ENCODE measurements at places on chromosomes 7 and 10. TPM values are rescaled to one million over a fixed set of nuclear protein-coding genes. Genes with fewer than 3 reads are reported as not detected.

GRCh38 chr7:129095258-129095657 is 40.3 kb upstream of the TNPO3 start:
- no peak for DNase-seq

DNA sequence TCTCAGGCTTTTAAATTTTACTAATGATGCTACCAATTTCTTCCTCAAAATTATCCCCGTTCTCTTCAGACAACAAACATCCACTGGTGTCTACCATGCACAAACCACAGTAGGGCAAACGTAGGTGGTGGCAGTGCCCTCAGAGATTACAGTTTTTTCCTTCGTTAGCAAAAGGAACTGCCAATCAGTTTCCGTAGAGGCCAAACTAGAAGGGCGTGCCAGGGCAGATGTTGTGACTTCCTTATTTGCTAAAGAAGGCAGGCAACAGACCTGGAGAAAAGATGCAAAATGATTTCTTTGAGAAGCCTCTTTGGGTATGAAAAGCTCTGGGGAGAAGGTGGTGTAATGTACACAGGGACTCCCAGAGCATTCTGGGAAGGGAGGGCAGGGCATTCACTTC is 7.6 kb upstream of the FAM180A start:
- DNase-seq: no peak

DNA sequence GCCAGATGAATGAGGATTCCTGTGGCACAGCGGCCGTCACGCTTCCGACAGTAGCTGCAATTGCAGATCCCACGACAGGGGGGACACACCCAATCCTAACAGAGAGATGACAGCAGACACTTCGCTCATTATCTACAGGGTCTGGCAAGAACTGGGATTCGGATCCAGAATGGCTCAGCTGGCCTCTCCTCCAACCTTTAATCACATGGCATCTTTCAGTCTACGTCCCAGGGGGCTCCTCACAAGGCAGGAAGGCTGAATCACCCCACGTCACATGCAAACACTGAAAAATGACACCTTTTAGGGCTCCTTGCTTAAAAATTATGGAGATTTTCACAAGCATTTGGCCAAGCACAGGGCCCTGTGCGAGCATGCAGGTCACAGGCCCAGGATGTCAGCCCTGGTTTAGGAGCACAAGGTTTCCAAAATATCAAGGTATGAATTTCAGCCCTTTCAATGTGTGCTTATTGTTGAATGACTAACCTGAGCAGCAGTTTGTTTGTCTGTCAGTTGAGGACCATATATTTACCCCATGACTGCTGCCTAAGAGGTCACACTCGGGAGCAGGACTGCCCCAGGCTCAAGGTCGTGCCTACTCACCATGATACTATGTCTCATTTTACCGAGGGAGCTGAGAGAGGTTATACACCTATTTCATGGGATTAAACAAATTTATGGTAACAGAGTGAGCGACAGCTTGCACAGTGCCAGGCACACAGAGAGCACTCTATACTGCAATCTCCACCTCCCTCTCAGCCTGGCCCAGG is 42.5 kb downstream of the CDCA7L start:
- no peak for DNase-seq

The NRCAM gene
- 17.5 TPM for total RNA-seq

The ATP5MK gene
- total RNA-seq: 543 TPM

All from muscle of leg (tissue), 16 donors.